ENCODE measurements at places on chromosomes 5 and 9. TPM values are rescaled to one million over a fixed set of nuclear protein-coding genes. Genes with fewer than 3 reads are reported as not detected.

NPR3 gene
- 24.3 TPM for total RNA-seq

EIF4E1B gene
- not detected for total RNA-seq

CYFIP2 gene
- 16.8 TPM for total RNA-seq

HEMGN gene
- not detected for total RNA-seq

AQP7 gene
- 1.8 TPM for total RNA-seq

FAM153A gene
- total RNA-seq = not detected

FST gene
- total RNA-seq = 95.7 TPM

STC2 gene
- 251 TPM for total RNA-seq

Data from aortic smooth muscle cell (primary cell).